ENCODE measurements at places on chromosomes 3 and 15. TPM values are rescaled to one million over a fixed set of nuclear protein-coding genes. Genes with fewer than 3 reads are reported as not detected.

Gene RASGRF1
- total RNA-seq = 0.30 TPM

Gene EXD1
- total RNA-seq = not detected

Gene ZNF774
- 1.3 TPM for total RNA-seq

Gene GCSAM
- 1.2 TPM for total RNA-seq

Gene DLEC1
- 0.49 TPM for total RNA-seq
